CD4-positive, alpha-beta T cell (primary cell): ENCODE measurements at places on chromosomes 4 and X. TPM values are rescaled to one million over a fixed set of nuclear protein-coding genes. Genes with fewer than 3 reads are reported as not detected.
A peak's percentile ranks its signal among the peaks of the same experiment; 100 is the strongest.

DNA sequence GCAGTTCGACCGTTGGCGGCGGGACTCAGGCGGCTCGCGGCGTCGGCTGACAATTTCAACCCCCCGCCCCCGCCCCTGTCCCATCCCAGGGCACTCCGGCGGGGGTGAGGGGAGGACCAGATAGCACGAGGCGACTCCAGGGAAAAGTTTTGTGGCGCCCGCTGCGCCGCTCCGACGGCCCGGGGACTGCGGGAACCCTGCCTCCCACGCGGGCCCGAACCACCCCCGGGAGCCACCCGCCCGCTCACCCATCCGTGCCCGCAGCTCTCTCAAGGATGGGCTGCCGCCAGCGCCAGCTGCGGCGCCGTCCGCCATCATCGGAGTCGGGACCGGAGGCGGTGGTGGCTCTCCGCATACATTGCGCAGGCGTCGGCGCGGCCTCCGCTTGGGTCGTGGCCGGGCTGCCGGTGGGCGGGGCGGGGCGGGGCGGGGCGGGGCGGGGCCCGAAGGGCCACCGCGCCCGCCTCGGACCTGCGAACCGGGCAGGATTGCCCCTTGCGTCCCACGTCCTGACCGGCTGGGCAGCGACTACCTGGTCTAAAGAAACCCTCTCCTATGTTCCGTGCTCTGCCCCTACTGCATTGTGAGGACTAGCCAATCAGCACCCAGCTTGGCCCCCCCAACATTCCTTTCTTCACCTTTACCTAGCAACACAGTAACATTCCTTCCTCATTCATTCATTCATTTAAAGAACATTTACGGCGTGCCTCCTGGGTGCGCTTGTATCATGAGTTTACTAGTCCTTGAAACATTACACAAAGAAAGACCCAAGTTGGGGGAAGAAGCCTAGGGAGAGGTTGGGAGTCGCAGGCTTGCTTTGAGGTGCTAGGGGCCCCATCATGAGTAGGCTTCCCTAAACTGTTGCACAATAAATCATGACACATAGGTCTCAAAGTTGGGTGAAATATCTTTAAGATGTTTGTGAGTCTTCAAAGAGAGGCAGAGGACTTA lies at the start of gene MAP7D3:
Gene MAP7D3, minus strand, starts transcription at position 360 of the 951 bp plus-strand sequence. Its CDS starts 42 bp downstream, at position 318.
- peak; percentile 59 for DNase-seq

GRCh38 chrX:13952581-13952980 lies 77.1 kb downstream of the GEMIN8 start:
- no peak for DNase-seq

DNA sequence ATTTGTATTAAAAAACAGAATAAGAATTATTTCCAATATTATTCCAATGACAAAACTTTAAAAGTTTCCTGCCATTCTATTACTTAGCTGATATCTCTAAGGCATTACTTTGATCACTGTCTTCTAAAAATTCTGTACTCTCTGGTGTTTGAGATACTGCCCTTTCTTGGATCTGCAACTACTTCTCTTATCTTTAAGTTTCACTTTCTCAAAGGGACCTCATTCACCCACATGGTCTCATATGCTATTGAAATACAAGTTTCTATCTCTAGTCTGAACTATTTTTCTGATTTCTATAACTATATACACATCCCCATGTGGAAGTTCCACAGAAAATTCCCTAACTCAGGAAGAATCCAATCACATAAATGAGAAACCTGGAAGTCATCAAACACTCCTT lies 22.2 kb downstream of the TMPRSS11E start:
- DNase-seq = no peak

GRCh38 chr4:99968330-99968729 lies 18.3 kb upstream of the H2AZ1 start:
- no peak for DNase-seq

USP17L10 gene
- total RNA-seq = not detected
